ENCODE measurements at places on chromosomes 3 and 15.

DNA sequence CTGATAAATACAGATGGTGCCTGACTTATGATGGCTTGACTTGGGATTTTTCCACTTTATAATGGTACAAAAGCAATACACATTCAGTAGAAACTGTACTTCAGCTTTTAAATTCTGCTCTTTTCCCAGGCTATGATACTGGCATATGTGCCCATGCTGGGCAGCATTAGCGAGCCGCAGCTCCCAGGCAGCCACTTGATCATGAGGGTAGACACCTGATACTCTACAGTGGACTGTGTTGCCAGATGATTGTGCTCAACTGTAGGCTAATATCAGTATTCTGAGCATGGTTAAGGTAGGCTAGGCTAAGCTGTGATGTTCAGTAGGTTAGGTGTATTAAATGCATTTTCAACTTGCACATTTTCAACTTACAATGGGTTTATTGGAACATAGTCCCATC is 17.7 kb upstream of the FEM1B start:
- DNase-seq, result no peak

GRCh38 chr3:35422836-35423601 is 216.3 kb upstream of the ARPP21 start:
- no peak for DNase-seq

DNA sequence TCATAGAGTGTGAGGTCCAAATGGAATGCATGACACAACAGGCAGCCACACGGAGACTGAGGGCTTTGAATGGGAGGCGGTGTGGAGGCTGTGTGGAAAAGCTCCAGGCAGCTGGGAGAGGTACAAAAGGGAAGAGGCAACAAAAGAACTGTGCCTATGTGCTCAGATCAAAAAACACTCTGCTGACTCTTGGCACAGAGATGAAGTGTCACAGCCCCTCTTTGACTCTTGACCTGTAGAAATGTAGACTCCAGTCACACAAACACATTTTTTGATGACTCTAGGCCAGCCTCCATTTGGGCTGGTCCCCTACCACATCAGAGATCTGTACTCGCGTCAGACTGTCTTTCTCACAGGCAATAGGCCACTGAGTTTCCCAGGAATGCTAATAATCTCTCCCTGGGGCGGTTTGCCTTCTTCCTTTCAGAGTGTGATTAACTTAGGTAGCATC is 456.0 kb downstream of the TUSC7 start:
- DNase-seq, result no peak

DNA sequence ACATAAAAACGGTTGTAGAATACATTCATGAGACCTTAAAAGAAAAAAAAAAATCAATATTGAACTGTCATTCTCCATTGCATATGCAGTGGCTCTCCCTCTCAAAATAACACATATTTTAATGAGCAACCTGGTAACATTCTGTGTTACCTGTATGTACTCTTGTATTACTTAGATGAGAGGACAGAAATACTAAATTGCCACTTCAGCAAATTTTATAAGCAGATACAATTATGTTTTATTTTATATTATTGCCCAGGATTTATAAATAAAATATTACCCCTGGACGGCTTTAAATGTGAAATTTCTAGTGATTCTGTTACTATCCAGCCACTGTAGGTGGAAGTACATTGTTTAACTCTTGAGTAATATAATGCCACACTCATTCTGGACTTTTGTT is 463.2 kb upstream of the ROBO1 start:
- DNase-seq, result no peak

DNA sequence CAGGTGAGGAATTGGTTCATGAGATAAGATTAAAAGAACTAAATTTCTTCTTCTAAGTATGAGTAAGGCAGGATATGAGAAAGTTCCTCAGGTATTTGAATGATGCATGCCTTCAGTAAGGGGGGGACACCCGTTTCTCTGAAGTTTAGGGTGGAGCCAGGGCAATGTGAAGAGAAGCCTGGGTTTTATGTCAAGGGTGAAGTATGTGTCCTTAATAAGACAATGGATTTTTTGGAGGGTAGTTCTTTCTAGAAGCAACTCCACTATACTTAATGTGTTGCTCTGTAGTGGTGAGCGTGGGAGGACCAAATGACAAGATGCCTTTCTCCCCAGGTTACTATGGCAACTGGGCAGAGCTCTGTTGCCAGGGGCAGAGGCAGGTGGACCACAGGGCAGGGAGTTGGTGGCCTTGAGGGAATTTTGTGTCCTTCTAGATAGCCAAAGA is 44.0 kb downstream of the PHLDB2 start:
- no peak for DNase-seq

GRCh38 chr15:90099072-90099867 is 3.0 kb downstream of the IDH2 start:
- peak; percentile 38 for DNase-seq

DNA sequence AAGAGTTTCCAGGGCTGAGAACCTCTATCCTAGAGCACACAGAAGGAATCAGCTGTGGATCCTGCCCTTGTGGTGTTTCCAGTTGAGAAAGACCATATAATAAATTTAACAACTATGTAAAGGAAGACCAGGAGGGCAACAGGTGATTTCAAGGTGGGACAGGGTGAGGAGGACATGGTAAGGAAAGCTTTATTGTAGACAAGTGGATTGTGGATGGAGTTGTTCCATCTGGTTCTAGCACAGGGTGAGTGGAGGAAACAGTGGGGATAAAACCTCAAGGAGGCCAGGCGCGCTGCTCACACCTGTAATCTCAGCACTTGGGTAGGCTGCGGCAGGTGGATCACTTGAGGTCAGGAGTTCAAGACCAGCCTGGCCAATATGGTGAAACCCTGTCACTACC is 17.1 kb downstream of the SIAH2 start:
- DNase-seq, result no peak

DNA sequence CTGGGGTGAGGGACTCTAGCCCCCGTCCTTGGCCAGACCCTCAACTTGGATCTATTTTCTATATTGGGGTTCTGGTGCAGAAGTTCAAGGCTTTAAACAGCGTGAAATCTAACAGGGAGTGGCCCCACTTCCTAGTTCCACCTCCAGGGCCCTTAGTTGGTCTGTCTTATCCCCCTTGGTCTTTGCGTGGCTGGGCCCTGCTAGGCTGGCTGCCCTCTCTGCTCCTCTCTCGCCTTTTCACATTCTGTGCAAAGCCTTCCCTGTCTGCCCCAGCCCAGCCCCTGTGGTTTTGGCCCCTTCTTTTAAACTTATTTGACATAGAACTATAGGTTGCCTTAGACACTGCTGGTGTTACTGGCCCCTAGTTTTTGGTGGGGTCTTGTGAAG is 5.6 kb downstream of the PPCDC start:
- DNase-seq, result no peak

- no peak for DNase-seq
Observed at GRCh38 chr3:52004906-52005395, 9.3 kb upstream of the RPL29 start.

GRCh38 chr15:66862111-66862939 is 160.3 kb downstream of the SMAD6 start:
- no peak for DNase-seq

DNA sequence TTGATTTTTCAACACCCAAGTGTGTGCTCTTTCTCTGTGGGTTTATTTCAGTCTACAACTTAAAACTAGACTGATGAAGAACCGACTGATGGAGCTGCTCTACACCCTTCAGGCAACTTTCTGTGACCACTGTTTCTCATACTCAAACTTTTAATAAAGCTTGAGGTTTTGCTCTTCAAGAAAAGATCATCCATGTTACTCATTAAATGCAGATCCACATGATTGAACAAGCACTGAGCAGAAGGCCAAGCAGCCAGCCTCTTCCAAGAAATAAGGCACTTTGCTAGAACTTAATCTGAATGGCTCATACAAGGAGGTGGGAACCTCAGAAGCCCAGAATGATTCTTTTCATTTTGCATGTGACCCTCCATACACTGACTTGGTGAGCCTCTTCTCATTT is 8.7 kb downstream of the SLC27A2 start:
- DNase-seq, result no peak

- no peak for DNase-seq
Observed at GRCh38 chr3:107660306-107660976, 137.7 kb downstream of the BBX start.

DNA sequence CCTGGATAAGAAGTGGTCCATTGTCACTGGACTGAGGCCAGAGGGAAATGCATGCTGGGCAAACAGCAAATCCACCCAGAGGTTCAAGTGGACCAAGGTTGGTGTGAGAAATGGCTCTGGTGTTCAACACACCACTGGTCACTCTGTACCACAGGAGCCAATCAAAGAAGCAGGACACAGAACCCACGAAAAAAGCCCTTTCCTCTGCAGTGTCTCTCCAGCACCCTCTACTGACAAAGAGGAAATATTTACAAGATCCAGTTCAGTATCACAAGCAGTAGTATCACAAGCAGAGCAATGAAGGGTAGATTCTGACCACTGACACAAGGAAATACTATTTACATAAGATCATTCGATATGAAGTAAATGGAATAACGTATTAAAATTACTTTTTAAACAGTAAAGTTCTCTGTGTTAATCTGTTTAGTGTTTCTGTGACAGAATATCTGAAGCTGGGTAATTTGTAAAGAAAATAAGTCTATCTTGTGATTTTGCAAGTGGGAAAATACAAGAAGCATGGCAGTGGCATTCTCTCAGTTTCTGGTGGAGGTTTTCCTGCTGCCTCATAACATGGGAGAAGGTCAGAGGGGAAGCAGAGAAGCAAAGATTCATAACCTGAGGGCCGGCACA is 390.7 kb downstream of the EFHB start:
- no peak for DNase-seq

DNA sequence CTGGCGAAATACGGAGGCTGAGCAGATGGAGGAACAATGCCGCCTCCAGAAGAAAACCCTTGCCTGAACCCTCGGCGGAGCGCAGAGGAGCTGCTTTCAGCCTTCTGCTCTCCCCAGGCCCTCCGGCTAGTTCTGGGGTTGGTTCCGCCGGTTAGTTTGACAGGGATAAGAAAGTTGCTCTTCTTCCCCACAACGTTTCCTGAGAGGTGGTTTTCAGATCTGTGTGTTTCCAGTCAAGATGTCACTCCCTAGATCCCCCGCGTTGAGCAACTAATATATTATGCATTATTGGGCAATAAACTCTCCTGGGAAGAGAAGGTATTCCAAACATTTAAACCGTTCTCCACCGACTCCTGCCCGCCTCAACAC is 551 bp downstream of the NLGN1 start:
- DNase-seq, result no peak

DNA sequence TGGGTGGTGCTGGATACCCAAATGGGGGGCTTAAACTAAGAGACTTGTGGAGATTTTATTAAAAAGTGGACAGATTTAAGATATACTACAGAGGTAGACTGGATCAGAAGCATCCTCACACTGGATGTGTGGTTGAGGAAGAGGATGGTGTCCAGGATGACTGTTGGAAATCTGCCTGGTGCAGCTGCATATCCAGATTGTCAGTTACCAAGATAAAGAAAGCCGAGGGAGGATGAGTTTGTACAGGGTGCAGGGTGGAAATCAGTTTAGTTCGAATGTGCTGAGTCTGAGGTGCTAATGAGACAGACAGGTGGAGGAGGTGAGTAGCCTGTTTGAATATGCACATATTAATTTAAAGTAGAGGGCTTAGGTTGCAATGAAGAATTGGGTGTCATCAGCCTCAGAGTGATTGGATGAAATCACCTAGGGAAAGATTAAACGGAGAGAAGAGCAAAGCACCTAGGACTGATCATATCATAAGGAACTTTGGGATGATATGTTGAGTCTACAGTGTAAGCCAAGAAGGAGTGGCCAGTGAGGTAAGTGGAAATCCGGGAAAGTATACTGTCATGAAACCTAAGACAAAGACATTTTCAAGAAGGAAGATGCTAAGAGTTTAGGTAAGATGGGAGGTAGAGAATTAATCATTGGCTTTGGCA is 74.1 kb upstream of the GOLGA8B start:
- no peak for DNase-seq

DNA sequence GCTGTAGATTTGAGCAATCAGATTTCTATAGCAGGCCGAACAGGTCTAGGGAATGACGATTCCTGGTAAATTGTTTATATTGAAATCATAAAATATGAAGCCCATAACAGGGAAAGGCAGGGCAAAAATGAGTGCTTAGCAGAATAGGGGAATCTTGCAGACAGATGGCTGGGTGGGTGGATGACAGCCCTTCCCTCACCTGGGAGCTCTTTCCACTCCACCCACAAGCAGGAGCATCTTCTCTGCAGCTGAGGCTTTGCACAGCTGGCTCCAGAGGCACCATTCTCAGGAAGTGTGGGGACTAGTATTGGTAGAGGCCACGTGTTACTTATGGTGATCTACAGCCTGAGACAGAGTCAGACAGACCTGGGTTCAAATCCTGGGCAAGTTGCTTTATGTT is 55.9 kb upstream of the SYN2 start:
- DNase-seq, result no peak

GRCh38 chr15:40439960-40440742 is 602 bp upstream of the BAHD1 start:
- DNase-seq, result peak; percentile 41

DNA sequence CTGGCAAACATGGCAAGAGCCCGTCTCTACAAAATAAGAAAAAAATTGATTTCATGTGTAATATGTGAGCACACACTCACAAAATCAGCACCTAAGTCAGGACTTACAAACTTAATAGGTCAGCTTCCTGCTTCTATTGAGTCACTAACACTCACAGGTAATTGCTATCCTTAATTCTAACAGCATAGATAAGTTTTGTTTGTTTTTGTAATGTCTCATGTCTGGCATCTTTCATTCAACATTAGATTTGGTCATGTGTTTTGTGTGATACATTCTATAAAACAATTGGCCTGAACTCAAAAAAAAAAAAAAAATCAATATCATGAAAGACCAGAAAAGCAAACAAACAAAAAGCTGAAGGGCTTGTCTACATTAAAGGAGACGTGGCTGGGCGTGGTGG is 564.7 kb downstream of the AGBL1 start:
- no peak for DNase-seq

- no peak for DNase-seq
Observed at GRCh38 chr15:97944724-97945123, 15.8 kb upstream of the ARRDC4 start.

- no peak for DNase-seq
Observed at GRCh38 chr3:170564664-170565063, 21.2 kb downstream of the SLC7A14 start.

DNA sequence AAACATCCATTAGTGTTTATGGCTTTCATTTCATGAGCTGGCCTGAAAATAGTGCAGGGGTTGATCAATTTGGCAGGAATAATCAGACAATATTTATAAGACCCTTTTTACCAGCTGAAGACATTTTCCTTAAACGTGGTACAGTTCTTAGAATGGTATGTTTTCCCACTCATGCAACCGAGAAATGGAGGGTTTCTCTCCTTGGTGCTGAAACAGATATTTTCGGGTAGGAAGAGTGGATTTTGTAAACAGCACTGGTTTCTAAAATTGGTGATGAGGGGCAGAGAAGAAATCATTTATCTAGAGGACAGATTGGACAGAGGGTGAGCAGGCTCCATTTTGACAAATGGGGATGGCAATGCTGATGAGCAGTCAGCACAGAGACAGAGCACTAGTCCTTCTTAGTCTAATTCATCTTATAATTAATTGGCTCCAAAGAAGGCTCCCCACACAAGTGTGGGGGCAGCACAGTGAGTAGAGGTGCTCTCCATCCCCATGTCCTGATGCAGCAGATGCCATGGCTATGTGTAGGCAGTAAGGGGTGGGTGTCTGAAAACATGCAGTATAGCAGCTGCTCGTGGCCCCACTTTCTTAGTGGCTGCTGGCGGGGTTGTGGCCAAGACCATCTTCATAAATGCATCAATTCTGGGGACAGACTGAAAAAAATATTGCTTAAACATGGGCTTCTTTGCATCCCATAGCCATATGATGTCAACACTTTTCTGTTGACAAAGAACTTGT is 18.1 kb upstream of the SLC7A14 start:
- DNase-seq, result no peak

GRCh38 chr15:34472947-34473346 is 35.3 kb upstream of the GOLGA8A start:
- no peak for DNase-seq

GRCh38 chr15:88232771-88233201 is 23.8 kb downstream of the NTRK3 start:
- no peak for DNase-seq
